ENCODE measurements at places on chromosomes 2 and 18. TPM values are rescaled to one million over a fixed set of nuclear protein-coding genes. Genes with fewer than 3 reads are reported as not detected.

MAL gene
- 167 TPM for total RNA-seq

DNA sequence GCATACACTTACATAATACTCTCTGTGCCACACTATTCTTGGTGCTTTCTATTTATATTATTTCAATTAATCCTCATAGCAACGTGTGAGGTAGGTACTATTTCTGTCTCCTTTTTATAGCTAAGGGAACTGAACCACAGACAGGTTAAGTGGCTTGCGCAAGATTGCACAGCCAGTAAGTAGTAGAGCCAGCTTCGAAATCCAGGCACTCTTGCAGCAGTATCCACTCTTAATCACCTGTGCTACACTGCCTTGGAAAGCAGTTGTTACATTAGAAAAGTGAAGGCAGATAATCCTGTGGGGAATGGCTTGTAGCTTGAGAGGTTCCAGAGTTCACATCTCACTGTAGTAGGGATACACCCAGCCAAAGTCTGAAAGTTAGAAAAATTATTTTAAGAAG is 198.3 kb downstream of the LDLRAD4 start:
- no peak for DNase-seq

GRCh38 chr2:23645230-23645808 is 260.3 kb downstream of the KLHL29 start:
- DNase-seq = no peak

- no peak for DNase-seq
These were observed 239.4 kb upstream of the SKOR2 start for GRCh38 chr18:47490882-47491281.

DNA sequence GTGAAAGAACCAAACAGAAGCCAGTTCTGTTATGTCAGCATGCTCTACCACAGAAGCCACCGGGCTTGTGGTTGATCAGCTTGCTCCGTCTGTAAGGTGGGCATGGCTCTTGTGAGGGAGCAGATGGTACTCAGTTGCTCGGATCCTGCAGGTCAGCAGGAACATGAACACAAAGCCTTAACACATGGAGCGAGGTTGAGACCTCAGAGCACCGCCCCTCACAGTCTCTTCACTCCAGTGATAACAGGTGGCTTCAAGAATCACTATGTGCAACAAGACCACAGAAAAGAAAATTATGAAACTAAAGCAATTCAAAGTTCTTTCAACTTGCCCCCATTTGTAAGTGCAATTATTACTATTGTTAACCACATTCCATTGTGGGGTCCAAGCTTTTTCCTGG is 72.1 kb downstream of the OSBPL6 start:
- DNase-seq = no peak

ATP6V1C2 gene
- not detected for total RNA-seq

DNA sequence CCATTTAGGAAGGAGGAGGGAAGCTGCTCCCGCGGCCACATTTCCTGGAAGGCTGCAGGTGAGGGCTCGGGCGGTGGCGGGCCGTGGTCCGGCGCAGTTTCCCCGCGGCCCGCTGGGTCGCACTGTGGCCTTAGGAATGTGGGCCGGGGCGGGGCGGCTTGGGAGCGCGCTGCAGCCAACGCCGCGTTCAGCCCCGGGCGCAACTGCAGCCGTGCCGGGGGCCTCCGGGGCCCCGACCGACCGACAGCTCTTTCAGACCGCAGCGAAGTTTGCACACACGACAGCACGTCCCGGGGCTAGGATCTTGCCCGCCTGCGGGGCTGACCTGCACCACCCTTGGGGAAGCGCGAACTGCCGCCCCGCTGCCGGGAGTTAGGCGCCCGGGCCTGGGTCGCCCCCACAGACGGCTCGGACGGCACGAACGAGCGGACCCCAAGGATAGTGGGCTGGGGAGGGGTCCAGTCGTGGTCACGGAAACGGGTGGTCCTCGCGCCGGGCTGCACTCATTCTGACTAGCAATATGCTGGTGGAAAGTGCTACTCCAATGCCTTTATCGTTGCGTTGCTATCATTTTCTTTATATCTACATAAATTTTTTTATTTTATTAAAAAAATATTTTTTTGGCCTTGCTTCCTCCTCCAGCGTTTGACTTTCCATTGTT is 69.9 kb upstream of the DLX2 start:
- DNase-seq = peak; percentile 88

DNA sequence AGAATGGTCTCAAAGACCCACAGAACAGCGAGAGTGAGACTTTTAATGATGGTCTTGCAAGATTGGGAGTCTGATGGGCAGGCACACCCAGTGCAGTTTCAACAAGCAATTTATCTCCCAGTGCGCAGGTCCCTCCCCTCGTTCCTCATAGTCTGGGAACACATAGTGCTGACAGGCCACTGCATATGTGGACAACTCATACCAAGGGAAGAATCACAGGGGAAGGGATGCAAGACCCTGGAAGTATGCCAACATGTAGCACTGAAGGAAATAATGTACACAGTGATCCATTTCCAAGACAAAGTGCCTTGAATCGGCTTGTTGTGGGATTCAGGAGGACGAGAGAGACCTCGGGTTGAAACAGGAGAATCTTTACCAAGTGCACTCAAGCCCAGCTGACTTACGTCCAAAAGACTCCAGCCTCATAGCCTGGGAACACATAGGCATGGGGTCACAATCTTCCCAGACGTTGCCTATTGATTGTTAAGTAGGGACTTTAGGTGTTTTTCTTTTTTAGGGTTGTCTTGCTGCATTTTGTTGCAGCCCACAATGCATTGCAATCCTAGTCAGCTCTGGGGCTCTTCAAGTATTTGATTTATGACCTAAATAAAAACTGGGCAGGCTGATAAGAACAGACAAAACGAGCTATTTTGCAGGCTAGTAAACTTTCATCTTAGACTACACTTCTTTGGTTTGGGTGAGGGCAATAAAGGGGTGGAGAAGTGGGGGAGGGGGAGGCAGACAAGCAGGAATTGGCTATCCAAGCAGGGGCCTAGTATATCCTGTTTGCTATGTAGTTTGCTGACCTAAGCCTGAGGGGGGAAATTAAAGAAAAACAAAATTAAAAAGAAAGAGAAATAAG is 24.7 kb upstream of the SERPINB5 start:
- DNase-seq = no peak

- DNase-seq = no peak
These were observed 46.6 kb downstream of the KCMF1 start for GRCh38 chr2:85017411-85018048.

ELOA2 gene
- total RNA-seq = not detected

EDAR gene
- total RNA-seq = 0.56 TPM

RIT2 gene
- total RNA-seq = not detected

DNA sequence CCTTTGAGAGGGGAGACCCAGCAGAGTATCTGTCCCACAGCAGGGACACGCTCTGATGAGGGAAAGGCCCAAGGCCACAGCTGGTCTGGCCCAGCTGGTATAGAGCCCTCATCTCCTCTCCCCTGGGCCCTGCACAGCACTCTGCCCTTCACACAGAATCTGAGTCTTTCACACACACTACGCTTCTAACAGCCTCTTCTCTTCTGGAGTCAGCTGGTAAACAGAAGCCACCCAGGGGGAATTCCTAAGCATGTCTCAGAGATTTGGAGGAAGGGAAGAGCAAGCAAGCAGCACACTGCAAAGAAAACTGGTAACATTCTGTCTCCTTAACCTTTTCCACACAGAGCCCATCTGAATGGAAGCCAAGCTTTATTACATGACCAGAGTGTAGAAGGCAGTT is 121.1 kb upstream of the ACAA2 start:
- no peak for DNase-seq

GRCh38 chr2:85242321-85242720 is 85.5 kb downstream of the TGOLN2 start:
- DNase-seq = no peak

DNA sequence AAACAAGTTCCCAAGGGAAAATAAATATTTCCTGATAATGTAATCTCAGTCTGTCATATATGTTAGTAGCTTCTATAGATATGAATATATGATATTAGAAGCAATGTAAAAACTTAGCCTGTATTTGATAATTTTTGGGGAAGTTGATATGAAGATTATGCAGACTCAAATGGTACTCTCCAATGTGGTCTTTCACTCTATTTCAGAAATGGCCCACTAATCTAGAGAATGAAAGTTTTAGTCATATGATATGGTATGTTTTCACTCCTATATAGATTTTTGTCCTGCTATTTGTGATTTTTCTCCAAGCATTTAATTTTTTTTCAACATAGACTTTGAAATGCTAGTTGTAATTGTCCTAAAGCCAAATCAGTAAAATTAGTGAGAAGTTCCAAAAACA is 236.7 kb upstream of the BOD1L2 start:
- no peak for DNase-seq

DNA sequence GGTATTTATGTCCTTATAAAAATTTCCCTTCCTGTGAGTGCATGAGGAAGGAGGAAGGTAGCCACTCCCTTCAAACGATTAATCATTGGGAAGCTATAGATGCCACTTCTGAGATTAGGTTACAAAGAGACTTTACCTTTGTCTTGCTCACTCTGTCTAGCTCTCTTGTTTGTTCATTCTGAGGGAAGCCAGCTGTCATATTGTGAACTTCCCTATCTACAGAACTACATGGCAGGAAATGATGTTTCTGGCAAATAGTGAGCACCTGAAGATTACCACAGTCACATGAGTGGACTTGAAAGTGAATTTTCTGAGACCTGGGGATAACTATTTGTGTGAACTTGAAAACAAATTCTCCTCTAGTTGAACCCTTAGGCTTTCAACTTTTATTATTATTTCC is 776.8 kb downstream of the CCDC85A start:
- no peak for DNase-seq

GRCh38 chr2:116842164-116842563 is 972.3 kb upstream of the DDX18 start:
- no peak for DNase-seq

GKN1 gene
- total RNA-seq = not detected

KCNIP3 gene
- 0.28 TPM for total RNA-seq

CD28 gene
- total RNA-seq = 130 TPM

DNAJC5G gene
- total RNA-seq = not detected

- no peak for DNase-seq
These were observed 684.6 kb upstream of the FANCL start for GRCh38 chr2:58925676-58926081.

CBLN2 gene
- total RNA-seq = not detected

DNA sequence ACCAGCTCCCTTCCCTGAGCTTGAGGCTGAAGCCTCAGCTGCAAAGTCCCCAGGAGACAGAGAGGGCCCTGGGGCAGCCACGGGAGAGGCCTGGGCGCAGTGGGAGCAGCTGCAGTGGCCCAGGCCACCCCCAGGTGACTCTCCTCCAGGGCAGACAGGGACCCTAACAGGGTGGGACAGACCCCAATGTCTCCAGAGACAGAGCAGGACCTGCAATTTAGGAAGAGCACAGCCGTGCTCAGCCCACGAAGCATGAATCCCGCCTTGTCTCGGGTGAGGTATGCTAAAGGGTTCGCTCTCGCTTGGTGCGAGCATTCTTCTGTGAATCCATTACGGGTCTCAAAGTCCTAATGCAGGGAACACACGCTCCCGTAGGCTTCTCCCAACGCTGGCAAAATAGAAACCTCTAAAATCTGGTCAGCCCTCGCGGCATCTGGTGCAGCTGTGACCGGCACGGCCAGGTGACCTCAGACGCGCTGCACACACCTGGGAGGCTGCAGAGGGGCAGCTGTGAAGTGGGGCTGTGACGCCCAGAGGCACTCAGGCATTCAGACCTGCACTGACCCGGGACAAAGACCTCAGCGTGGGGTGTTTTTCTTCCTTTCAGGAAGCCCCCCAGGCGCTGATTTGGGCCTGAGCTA is 12.6 kb downstream of the MBP start:
- DNase-seq = no peak

DNA sequence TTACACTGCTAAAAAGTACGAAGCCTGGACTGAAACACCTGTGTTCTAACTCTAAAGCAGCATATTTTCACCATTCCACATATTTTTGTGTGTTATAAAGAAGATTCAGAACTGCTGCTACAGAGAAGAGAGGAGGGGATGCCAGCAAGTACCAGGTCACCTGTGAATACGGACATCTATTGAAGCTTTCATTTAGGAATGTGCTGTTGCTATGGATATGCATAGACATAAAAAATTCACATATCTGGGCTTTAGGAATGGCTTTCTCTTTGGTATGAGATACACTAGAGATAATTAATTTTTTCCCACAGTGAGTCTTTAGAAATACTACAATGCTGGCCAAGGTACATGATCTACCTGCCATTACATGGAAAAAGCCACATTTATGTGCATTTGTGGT is 238.5 kb downstream of the WDR7 start:
- no peak for DNase-seq

- DNase-seq = peak; percentile 67
These were observed 293.5 kb downstream of the ARHGAP15 start for GRCh38 chr2:143422681-143423080.

DNA sequence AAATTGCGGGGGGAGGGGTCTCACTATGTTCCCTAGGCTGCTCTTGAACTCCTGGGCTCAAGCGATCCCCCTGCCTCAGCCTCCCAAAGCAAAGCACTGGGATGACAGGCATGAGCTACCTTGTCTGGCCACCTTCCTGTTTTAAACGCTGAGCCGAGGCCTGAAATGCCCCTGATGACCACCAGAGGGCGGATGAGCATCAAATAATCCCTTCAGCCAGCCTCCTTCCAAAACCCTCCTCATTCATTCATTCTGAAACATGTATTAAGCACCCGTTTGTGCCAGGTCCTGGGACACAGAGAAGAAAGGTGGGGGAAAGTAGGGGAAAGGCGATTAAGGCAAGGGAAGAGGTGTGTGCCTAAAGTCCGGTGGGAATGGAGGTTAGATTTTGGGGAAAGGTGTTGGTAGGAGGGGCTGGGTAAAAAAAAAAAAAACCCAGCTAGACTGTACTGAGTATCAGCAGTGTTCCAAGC is 30.7 kb upstream of the PTMA start:
- peak; percentile 95 for DNase-seq

PPP1CB gene
- 246 TPM for total RNA-seq

- DNase-seq = no peak
These were observed 53.3 kb upstream of the TUBA3E start for GRCh38 chr2:130251535-130251872.

SLC5A7 gene
- total RNA-seq = not detected
